ENCODE measurements at places on chromosomes 1 and 21.
A peak's percentile ranks its signal among the peaks of the same experiment; 100 is the strongest.

DNA sequence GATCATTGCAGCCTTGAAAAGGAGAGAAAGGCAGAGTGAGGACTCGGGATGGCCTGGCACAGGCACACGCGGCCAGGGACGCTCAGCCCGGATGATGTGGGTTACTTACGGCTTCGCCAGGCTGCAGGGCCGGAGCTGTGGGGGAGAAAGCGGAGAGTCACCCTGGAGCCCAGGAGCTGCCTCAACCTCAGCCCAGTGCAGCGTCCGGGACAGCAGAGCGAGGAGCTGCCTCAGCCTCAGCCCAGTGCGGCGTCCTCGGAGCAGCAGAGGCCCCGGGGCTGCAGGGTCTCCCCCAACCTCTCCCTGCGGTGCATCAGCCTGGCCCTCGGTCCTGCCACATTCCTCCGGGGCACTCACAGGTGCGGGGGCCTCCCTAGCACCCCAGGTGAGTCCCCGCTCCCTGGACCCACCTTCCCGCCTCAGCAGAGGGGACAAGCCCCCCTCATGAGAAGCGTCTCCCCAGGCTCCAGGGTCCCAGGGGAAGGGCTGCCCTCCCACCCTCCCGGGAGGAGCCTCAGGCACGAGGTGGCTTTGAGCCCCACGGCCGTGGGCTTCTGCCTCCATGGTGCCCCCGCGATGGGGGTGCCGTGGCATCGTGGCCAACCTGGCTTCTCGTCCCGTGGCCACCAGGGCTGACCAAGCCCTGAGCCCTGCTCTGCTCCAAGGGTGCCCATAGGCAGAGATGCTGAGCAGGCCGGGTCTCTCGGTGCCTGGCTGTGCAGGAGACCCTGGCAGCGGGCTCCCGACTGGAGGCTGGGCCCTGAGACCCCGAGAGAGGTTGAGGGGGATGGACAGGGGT, 10.5 kb upstream of the RNF223 start:
- no peak for DNase-seq

GRCh38 chr21:31117128-31117916, 79.0 kb upstream of the KRTAP19-8 start:
- no peak for DNase-seq

GRCh38 chr1:212157252-212157651, 121.7 kb downstream of the DTL start:
- no peak for DNase-seq

- DNase-seq, result no peak
Observed at GRCh38 chr1:41174170-41174569, 67.9 kb downstream of the SCMH1 start.

DNA sequence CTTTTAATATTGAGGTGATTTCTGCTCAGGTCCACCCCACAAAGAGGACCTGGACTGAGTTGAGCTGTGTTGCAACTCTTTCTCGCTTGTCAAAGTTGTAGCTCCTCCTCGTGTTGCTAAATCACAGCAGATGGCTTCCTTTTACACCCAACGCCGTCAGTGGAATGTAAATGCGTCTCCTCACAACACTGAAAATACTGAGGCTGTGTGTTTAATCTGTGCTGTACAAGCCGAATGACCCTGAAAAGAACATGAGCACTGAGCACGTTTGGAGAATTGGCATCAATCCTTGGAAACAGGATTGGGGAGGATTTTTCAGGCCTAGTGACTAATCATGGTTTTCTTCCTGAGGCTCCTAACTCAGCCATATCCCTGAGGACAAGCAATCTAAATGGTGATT, 196.0 kb downstream of the CRB1 start:
- no peak for DNase-seq

GRCh38 chr1:17290553-17290952, 17.4 kb upstream of the PADI4 start:
- DNase-seq, result no peak

- no peak for DNase-seq
Observed at GRCh38 chr21:25457411-25457810, 149.9 kb downstream of the MRPL39 start.

DNA sequence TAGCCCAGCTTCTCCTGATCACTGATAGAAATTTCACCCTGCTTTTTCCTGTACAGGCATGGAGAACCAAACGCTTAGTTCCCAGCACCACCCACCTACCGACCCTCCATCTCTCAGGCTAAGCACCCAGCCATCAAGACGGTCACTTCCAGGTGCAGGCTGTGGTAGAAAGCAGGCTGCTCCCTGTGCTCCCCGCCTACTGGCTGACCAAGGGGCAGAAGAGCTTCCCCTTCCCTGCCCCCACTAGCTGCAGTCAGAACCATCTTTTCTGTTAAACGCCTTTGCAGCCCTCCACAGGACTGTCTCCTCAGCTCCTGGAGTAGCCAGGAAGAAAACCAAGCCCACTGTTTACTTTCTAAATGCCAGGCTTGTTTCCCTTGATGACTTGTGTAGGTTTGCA, 23.0 kb downstream of the SPATA46 start:
- DNase-seq, result no peak

- DNase-seq, result no peak
Observed at GRCh38 chr1:2641381-2642130, 8.7 kb upstream of the MMEL1 start.

DNA sequence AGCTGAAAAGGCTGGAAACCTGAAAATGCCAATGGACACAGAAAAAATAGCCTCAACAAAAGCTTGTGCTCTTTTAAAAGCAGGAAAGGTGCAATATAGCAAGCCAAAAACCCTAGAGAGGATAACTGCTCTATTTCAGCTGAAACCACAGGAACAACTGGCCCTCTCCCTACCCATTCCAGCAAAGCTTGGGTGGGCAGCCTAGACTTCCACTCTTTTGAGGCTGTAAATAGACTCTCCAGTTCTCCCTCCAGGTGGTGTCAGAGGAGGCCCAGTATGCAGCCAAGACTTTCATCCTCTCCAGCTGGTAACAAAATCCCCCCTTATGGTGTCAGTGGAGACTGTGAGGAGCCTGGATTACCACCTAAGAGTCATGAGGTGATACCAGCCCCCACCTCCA, 206.9 kb upstream of the PLD5 start:
- DNase-seq, result no peak

- DNase-seq, result no peak
Observed at GRCh38 chr1:89966656-89967055, 28.3 kb upstream of the ZNF326 start.

GRCh38 chr1:56573311-56573710, 6.1 kb downstream of the PLPP3 start:
- DNase-seq, result no peak

GRCh38 chr1:219184337-219184736, 10.7 kb downstream of the LYPLAL1 start:
- no peak for DNase-seq

DNA sequence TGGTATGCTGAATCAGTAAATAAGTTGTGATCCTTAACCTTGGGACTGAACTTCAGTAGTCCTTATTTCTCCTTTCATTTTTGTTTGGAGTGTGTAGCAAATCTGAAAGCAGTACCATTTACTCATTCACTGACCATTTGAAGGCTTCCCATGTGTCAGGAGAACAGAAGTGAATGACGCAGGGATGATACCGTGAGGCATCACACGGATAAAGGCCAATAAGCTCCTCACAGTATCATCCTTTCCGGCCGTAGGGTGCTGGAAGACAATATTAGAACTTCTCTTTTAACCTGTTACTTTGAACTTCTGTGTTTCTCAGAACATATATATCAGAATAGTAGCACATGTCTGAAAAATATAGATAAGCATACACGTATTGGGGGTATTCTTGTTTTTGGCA, 21.3 kb downstream of the BACH1 start:
- no peak for DNase-seq

DNA sequence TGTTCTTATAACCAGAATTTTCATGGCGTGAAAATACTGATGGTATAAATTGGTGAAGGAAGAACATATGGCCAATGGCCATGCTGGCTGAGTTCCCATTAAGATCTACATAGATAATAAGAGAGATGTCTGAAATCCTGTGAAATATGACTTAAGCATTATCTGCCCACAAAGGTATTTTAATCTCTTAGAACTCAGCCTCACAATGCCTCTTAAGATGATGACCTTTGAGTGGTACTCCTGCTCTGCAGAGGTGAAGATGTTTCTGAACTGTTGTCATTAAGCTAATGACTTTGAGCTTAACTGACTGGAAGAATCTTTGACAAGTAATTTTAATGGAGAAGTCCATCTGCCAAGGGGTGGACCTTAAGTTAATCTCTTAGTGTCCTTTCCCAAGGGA, 148.7 kb downstream of the ZNF326 start:
- no peak for DNase-seq

GRCh38 chr1:89986020-89986419, 8.9 kb upstream of the ZNF326 start:
- no peak for DNase-seq

DNA sequence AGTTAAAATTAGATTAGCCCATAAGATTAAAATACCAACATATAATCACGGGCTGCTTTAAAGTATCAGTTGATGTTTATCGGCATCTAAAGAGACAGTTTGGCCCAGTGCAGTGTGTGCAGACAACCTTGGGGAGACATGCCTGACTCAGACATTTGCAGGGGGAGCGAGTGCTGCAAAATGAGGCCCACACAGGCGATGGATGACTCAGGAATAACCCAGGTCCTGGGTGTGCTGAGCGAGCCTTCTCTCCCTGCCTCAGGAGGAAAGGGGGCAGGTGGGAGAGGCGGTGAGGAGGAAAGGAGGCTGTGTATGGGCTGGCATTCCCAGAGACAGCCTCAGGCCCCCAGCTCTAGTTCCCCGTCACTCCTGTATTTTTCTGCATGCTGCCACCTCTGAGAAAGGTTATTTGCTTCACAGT, 9.0 kb downstream of the SLC9A1 start:
- no peak for DNase-seq

- peak; percentile 62 for DNase-seq
Observed at GRCh38 chr1:9275567-9276034, 17.1 kb upstream of the SPSB1 start.

DNA sequence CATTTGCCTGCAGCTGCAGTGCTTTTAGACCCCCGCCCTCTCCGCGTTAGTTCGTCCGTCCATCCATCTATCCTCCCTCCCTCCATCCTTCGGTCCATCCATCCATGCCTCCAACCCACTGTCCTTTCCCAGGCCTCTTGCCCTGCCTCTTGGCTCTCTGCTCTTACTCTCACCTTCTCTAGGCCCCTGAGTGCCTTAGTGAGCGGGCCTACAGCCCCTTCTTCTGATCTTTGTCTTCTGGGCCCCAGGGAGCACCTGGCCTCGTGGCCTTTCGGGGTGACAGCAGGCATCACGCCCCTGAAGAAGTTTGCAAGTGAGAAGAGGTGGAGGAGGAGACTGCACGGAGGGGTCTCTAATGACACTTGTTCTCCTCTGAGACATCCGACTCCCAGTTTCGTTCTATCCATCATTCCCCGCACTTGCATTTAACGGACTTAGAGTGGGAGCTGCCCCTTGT, 842 bp downstream of the ATXN7L2 start:
- no peak for DNase-seq

DNA sequence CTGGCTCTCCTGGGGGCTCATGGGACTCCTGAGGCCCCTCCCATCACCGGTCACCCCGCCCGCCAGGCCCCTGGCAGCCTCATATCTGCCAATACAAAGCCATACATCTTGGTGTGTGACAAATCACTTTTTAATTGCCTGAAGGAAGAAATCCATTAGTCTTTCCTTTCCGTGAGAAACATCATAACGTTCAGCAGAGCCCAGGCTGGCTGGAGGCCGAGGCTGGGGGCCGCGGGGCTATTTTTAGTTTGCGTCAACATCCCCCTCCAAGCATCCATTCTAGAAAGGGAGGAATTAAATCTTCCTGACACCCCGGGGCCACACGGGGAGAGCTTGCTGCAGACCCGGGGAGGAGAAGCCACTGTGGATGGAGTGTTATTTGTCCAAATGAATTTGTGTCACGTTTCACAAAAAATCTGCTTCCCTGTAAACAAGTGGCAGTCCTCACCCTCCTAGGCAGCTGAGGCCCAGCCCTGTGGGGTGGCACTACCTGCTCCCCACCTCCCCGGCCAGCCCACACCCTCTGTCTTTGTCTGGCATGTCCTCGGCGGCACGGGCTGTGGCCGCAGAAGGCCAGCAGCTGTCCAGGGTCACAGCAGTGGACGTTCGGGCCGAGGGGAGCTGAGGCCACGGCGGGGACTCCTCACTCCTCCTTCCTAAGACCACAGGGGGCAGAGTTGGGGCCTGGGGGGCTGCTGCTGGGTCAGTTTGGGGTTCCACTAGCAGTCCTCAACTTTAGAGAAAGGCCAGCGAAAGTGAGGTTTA, 236.9 kb upstream of the VAMP3 start:
- DNase-seq, result no peak

GRCh38 chr21:34858559-34858958, 189.8 kb downstream of the CLIC6 start:
- no peak for DNase-seq

GRCh38 chr1:8523666-8524206, 205.8 kb downstream of the SLC45A1 start:
- peak; percentile 32 for DNase-seq

DNA sequence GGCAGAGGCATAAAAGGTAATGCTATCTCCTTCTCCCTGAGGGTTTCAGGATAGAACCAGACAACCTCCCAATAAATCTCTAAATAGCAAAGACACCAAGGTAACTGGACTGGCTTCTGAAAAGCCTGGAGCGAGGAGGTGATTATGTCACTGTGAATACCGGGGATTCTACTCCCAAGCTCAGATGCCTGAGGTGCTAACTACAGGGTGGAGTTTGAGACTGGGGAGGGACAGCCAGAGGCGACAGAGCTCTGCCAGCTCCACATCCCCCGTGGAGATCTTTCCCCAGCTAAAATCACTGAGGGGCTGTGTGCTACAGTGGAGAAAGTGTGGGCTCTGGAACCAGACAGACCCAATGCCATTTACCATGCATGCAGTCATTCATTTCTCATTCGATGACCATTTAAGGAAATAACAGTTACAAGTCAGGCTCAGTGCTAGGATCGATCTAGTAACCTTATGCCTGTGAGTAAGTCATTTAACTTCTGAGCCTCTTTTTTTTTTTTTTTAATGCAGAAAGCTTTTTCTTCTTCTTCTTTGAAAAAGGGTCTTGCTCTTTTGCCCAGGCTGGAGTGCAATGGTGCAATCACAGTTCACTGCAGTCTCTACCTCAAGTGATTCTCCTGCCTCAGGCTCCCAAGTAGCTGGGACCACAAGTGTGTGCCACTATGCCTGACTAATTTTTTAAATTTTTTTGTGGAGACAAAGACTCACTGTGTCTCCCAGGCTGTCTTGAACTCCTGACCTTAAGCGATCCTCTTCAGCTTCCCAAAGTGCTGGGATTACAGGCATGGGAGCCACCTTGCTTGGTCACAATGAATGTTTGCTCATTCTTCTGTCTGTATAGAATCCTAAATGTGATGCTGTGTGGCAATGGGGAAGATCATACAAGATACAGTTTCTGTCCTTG, 8.1 kb upstream of the SLC45A3 start:
- DNase-seq, result no peak

DNA sequence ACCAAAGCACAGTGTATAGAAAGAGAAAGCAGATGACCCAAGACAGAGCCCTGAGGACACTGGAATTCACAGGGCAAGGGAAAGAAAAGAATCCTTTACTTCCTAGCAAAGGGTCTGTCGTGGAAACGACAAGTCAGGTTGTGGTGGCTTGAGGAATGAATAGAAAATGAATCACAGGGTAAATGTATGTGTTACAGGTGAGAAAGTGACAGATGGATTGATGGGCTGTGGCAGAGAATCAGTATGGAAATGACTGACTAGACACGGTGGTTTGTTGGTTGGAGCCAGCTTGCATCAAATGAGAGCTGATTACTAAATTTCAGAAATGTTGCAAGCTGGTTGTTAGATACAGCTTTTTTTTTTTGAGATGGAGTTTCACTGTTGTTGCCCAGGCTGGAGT, 46.9 kb downstream of the PTP4A2 start:
- DNase-seq, result peak; percentile 36

GRCh38 chr1:51961231-51961630, 29.3 kb downstream of the RAB3B start:
- DNase-seq, result no peak

- no peak for DNase-seq
Observed at GRCh38 chr1:113275083-113275482, 115.2 kb upstream of the MAGI3 start.
